Chondrocyte (in vitro differentiated cells): ENCODE measurements at places on chromosomes 6 and 20.

DNA sequence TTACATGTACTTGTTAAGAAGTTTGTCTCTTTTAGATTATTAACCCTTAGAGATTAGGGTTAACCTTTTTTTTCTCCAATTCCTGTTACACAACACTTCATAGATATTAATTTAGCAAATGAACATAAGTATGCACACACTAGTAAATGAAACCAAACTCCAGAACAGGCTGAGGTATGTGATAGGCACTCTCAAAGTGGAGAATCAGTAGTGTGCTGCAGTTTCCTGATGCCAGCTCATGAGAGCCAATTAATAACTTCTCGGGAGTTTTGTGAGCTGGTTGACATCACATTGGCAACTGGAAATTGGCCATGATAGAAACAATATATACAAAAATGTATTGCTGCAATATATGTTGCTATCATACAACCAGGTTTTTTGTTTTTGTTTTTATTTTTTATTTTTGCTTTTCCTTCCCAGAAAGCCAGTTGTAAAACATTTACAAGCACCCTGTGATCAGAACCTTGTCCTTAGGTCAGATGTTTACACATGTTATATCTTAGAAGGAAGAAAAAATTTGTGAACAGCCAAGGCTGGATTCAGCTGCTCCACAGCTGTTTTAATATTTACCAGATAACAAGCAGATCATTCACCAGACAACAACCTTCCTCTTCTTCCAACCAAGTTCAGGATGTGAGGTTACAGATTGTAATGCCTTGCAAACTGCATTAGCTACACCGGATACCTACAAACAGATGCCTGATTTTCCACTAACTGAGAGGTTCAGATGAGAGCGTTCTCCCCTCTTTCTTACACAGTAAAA, 42.4 kb upstream of the ECHDC1 start:
- no peak for DNase-seq

- peak; percentile 72 for DNase-seq
Observed at GRCh38 chr6:33975661-33976436, 170.0 kb downstream of the GRM4 start.

DNA sequence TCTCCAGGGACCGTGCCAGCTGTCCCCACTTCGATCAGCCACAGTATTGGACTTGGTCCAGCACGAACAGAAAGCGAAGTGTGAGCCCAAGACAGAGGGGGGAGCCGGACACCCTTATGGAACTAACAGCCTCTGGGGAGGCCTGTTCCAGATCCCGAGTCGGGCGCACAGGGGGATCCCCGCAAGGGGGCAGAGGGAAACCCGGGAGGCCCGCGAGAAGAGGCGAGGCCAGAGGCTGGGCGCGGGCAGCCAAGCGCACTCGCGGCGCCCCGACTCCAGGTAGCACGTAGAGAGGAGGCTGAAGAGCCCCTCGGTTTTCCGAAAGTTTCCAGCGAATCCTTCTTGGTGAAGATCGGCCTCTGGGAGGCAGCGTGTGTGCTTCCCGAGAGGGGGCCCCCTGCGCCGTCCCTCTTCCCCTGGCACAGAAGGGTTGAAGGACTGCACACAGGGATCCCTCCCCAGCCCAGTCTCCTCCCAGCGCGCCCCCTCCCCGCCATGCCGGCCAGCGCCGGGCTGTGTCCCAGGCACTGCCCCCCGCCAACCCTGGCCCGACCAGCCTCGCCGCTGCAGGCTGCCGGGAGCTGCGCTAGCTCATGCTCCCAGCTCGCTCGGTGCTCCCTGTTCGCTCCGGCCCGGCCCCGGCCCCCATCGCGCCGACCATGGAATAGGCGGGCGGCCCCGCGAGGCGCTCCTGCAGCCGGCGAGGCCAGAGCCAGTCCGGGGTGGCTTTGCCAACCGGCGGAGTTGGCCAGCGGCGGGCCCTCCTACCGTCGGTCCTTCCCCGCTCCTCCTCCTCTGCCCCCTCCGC, 577 bp upstream of the SLC24A3 start:
- DNase-seq, result no peak

DNA sequence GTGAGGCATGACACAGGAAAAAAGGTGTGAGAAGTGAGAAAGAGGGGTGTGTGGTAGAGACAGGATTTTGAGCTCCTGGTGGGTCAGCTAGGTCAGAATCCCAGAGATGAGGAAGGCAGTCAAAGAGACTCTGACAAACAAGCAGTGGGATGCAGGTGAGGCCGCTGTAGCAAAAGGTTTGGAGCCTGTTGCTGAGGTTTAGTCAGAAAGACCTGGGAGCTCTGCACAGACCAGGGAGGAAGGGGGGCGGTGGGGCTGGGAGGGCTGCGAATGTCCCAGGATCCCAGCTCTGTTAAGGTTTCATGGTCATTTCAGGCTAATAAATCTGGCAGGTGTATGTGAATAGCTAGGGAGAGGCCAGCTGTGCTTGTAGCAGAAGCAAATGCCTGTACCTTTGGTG, 373.9 kb upstream of the SYNCRIP start:
- DNase-seq, result no peak

DNA sequence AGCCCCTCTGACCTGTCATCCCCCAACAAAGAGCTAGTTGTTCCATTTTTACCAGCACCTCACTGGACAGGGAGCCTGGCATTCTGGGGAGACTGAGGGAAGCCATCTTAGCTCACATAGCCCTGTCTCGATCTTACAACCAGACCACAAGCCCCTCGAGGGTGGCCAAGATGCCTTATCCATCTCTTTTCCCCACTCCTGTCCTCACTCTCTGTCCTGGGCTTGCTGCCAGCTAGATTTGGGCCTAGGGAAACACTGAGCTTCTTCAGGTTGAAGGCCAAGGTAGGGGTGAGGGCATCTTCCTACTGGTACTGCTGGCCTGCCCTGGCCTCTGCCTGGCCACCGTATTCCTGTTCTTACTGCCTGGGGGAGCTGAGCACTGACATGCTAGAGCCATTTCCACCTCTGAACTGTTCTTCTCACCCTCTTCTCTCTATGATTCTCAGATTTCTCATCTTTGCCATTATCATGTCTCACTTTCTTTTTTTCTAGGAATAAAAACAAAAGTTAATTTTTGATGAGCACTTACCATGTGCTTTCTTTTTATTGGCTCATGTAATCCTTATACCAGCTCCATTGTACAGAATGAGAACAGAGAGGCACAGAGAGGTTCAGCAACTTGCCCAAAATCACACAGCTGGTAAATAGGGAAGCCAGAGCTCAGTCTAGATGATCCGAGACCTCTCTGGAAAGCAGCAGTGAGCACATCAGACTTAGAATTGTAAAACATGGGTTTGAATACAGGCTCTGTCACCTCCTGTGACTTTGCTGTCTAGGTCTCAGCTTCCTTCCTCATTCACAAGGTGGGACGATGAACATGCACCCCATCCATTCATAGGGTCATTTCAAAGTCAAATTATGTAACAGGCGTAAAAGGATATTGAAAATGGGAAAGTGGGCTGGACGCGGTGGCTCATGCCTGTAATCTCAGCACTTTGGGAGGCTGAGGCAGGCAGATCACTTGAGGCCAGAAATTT, 28.7 kb downstream of the FGD2 start:
- no peak for DNase-seq

- no peak for DNase-seq
Observed at GRCh38 chr6:39037082-39037508, 11.5 kb upstream of the GLP1R start.

- no peak for DNase-seq
Observed at GRCh38 chr6:92043777-92044176, 1375.6 kb downstream of the EPHA7 start.
